ENCODE measurements at places on chromosomes 6 and 20. TPM values are rescaled to one million over a fixed set of nuclear protein-coding genes. Genes with fewer than 3 reads are reported as not detected.

CALHM4 gene
- not detected for total RNA-seq

CCR6 gene
- 7.8 TPM for total RNA-seq

DBNDD2 gene
- 43.4 TPM for total RNA-seq

LAMA4 gene
- total RNA-seq: not detected

CYP24A1 gene
- not detected for total RNA-seq

DNA sequence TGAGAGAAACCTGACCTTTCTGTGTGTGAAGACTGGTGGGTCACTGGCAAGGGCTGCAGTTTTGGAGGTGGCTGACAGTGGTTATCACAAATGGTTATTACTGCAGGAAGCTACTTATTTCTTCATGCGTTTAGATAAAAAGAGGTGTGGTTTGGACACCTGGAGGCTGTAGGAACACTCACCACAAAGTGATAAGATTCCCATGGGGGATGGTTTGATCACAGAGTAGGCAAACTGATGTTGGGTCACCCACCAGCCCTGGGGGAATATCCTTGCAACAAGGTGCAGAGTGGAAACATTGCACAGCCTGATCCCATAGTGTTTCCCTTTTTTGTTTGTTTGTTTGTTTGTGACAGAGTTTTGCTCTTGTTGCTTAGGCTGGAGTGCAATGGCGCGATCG, 33.9 kb upstream of the RNGTT start:
- DNase-seq: no peak
- H3K4me3 ChIP-seq: no peak overlapping the region

DNA sequence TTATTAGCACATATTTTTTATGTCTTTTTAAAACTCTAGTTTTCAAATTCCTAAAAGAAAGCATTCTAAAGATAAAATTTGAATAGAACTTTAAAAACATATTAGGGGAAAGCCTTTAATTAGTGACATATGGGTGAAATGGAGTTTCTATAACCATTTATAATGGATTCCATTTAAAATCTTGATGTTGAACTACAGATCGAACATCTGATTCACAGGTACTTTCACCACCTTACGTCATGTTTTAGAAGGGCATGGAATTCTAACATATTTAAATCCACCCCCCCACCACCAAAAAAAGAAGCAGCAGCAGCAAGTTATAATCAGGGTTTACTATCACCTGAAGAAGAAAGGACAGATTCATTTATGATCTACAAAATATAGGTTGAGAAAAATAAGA, 298.4 kb downstream of the SMOC2 start:
- H3K4me1 ChIP-seq: no peaks in the 10 kb centered on the region
- no peak overlapping the region for H3K4me3 ChIP-seq
- H3K27me3 ChIP-seq: no peaks in the 10 kb centered on the region
- DNase-seq: no peak
- no peak overlapping the region for H3K27ac ChIP-seq

- H3K27ac ChIP-seq: peak overlapping the region; percentile 22
- H3K36me3 ChIP-seq: peaks cover 10% of the 10 kb centered on the region
- H3K4me1 ChIP-seq: peaks cover 66% of the 10 kb centered on the region
- peak; percentile 33 for DNase-seq
Measured at GRCh38 chr6:37052027-37052628, 46.7 kb downstream of the FGD2 start.

DNA sequence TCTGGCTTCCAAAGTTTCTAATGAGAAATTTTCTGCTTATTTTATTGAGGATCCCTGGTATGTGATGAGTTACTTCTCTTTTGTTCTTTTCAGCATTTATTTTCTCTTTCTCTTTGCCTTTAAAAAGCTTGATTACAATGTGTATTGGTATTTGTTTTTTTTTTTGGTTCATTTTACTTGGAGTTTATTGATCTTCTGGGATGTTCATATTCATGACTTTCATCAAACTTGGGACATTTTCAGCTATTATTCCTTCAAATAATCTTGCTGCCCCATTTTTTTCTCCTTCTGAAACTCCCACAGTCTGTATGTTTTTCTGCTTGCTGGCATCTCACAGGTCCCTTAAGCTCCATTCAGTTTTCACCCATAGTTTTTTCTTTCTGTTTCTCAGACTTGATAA, 102.4 kb downstream of the PRDM13 start:
- H3K4me1 ChIP-seq: no peaks in the 10 kb centered on the region
- no peak overlapping the region for H3K27ac ChIP-seq
- no peaks in the 10 kb centered on the region for H3K36me3 ChIP-seq
- no peak overlapping the region for H3K4me3 ChIP-seq
- H3K27me3 ChIP-seq: no peaks in the 10 kb centered on the region
- DNase-seq: no peak

- DNase-seq: peak; percentile 88
- H3K27ac ChIP-seq: peak overlapping the region; percentile 97
- peaks cover 90% of the 10 kb centered on the region for H3K36me3 ChIP-seq
- no peaks in the 10 kb centered on the region for H3K27me3 ChIP-seq
- H3K4me1 ChIP-seq: peaks cover 98% of the 10 kb centered on the region
Measured at GRCh38 chr6:402901-403658, 11.5 kb downstream of the IRF4 start.

DNA sequence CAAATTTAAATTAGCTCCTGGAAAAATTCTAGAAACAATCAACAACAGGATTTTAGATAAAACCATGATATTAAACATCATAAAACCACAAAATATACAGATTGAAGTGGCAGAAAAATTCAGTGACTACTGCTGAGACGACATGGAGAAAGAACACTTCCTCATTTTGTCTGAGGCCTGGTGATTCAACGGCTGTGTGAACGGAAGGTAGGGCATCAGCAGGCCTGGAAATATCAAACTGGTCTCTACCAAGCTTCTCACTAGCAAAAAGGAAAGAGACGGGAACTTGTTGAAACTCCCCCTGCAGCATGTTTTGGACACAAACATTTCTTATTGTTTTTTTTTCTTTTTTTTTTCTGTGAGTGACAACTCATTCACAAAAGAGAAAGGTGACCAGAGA, 58.0 kb upstream of the AHI1 start:
- no peak overlapping the region for H3K27ac ChIP-seq
- no peak overlapping the region for H3K4me3 ChIP-seq
- DNase-seq: no peak
- H3K27me3 ChIP-seq: peaks cover 18% of the 10 kb centered on the region

GRCh38 chr6:113980937-113981554, 10.1 kb upstream of the HDAC2 start:
- DNase-seq: peak; percentile 9
- H3K27me3 ChIP-seq: no peaks in the 10 kb centered on the region
- no peak overlapping the region for H3K4me3 ChIP-seq
- H3K36me3 ChIP-seq: no peaks in the 10 kb centered on the region

DNA sequence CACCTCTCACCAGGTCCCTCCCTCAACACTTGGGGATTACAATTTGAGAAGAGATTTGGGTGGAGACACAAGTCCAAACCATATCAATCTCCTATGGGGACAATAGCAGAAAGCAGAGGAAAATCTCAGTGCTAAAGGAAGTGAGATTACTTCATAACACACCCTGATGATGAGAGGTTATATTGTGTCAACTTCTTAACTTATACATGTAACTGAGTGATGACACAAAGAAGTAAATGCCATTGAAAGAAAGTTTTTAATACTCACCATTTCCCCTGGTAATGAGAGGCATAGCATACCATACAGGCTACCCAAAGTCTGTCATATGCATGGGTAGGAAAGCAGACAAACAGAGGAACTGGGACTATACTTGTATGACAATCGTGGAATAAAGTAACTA, 137.2 kb downstream of the MMUT start:
- no peak overlapping the region for H3K27ac ChIP-seq
- no peak overlapping the region for H3K4me3 ChIP-seq
- DNase-seq: no peak
- H3K4me1 ChIP-seq: no peaks in the 10 kb centered on the region
- no peaks in the 10 kb centered on the region for H3K27me3 ChIP-seq

DNA sequence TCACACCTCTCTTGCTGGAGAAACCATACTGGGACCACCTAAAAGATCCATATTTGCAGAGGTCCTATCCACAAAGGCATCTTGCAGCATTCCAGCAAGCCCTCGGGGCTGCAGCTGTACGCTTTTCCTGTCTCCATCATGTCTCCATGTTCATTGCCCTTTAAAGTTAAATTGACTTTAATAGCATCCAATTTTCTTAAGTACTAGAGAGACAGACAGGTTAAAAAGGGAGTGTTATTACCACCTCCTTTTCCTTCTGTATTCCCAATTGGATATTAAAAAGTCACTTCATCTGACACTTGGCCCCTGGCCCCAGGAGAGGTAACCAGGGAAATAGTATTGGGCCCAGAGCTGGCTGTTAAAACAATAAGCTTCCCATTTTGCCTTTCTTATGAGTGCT, 178.6 kb downstream of the UNC5CL start:
- H3K4me3 ChIP-seq: no peak overlapping the region
- DNase-seq: no peak
- no peak overlapping the region for H3K27ac ChIP-seq
- no peaks in the 10 kb centered on the region for H3K27me3 ChIP-seq
- H3K36me3 ChIP-seq: no peaks in the 10 kb centered on the region
- no peaks in the 10 kb centered on the region for H3K4me1 ChIP-seq

Data from activated T-cell treated with anti-CD3 and anti-CD28 coated beads, Interleukin-2, amount 50 U/mL, for 72 hours (primary cell).